ENCODE measurements at places on chromosomes 3 and 15. TPM values are rescaled to one million over a fixed set of nuclear protein-coding genes. Genes with fewer than 3 reads are reported as not detected.

TRH gene
- not detected for total RNA-seq

AGBL1 gene
- total RNA-seq: not detected

GOLGA8R gene
- 6.9 TPM for total RNA-seq

CYP11A1 gene
- not detected for total RNA-seq

WDR93 gene
- not detected for total RNA-seq

HCN4 gene
- total RNA-seq: not detected

WNT7A gene
- 9.6 TPM for total RNA-seq

P2RY14 gene
- 0.21 TPM for total RNA-seq

ECE2 gene
- total RNA-seq: not detected

MPI gene
- 74.3 TPM for total RNA-seq

CISH gene
- 8.1 TPM for total RNA-seq

OTOL1 gene
- not detected for total RNA-seq

GPR87 gene
- not detected for total RNA-seq

HDC gene
- total RNA-seq: not detected

FBXO22 gene
- total RNA-seq: 22.2 TPM

ARPP21 gene
- not detected for total RNA-seq

SLC22A14 gene
- not detected for total RNA-seq

CPA3 gene
- total RNA-seq: not detected

CPNE9 gene
- 0.55 TPM for total RNA-seq

GMNC gene
- total RNA-seq: not detected

MESP2 gene
- total RNA-seq: not detected

Data from naive thymus-derived CD8-positive, alpha-beta T cell (primary cell).